ENCODE measurements at places on chromosomes 4 and X. TPM values are rescaled to one million over a fixed set of nuclear protein-coding genes. Genes with fewer than 3 reads are reported as not detected.

Gene TMPRSS11A
- not detected for total RNA-seq

Gene BMX
- total RNA-seq = 1.5 TPM

Gene PABPC1L2B
- total RNA-seq = not detected

DNA sequence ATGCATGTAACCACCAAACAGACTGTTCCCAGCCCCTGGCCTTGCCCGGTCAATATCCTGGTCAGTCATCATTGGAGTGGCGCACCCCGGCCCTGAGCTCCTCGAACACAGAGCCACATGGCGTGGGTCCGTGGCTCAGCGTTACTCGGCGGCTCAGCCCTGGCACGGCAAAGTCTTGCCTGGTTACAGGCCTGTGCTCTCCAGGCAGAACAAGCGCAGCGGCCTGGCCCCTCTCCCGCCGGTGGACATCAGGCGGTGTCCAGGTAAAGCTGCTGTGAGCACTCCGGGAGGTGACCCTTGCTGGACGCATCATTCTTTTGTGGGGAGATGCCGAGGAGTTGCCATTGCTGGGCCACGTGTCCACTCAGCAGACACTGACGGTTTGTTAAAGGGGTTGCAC lies 6.1 kb upstream of the UVSSA start:
- no peak for DNase-seq

GRCh38 chr4:159042097-159042605 lies 60.7 kb upstream of the RAPGEF2 start:
- DNase-seq = peak; percentile 36

DNA sequence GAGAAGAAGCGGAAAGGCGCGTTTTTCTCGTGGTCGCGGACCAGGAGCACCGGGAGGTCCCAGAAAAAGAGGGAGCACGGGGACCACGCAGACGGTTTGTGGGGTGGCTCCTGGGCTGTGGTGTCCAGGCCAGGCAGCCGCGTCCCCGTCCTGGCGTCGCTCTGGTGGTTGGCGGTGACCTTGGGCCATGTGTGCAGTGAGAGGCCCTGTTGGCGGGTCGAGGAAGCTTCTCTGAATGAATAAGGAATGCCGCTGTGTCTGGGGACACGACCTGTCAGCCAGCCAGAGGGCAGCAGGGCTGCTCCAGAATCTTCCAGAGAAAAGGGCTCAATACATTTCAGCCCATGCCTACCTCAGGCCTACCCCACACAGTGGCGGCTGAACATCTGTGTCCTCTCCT lies 24.3 kb upstream of the HGFAC start:
- no peak for DNase-seq

Data from heart left ventricle (tissue), 16 donors.